Stimulated activated CD8-positive, alpha-beta memory T cell treated with anti-CD3 and anti-CD28 coated beads, Interleukin-2, amount 100 ng/mL, for 1 hour (primary cell): ENCODE measurements at places on chromosomes 2 and 18.

DNA sequence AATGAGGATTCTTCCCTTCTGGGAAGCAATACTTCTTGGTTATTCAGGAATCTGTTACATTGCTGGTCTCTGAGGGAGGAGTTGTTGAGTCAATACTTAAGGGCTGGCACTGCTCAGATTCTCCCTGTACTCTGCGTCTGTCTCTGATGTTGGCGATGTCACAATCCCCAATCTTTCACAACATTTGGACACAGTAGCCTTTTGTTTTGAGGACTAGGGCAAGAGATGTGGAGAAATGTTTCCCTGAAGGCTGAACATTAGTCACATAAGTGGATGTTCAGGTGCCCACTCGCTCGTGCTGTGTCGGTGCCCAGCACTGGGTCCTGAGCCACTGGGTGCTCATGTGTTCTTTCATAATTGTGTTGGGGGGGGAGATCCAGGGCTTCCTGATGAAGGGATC is 55.0 kb downstream of the MAPK4 start:
- no peak for DNase-seq

DNA sequence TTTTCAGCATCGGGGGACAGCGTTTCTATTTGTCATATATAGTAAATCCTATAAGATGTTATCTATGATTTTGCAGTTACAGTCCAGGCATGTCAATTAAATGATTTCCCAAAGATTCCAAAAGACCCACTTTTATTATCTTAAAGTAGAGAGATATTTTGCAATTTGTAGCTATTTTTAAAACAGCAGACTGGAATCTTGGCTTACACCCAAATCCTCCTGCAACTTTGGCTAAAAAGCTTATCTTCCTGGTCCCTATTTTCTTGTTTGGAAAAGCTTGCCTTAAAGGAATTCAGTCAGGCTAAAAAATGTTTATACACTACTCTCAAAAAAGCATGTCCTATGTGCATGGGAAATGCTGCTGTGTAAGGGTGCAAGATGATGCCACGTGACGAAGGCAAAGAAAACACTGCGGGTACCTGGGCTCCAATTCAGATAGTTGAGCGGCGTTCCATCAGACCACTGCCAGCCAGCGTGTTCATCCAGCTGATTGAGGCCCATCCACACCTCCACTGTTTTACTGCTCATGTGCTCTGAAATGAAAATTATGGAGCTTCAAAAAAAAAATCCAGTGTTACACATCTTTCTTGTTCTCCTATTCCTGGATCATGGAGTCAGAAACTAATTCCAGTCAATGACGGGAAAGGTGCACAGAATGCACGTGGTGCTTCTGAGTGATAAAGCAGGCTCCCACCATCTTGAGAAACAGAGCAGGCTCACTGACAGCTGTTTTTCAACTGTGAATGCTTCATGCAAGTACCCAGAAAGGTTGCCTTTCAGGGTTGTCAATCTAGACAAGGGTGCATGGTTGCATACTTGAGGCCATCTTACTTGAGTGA is 33.8 kb downstream of the PLA2R1 start:
- DNase-seq, result no peak

DNA sequence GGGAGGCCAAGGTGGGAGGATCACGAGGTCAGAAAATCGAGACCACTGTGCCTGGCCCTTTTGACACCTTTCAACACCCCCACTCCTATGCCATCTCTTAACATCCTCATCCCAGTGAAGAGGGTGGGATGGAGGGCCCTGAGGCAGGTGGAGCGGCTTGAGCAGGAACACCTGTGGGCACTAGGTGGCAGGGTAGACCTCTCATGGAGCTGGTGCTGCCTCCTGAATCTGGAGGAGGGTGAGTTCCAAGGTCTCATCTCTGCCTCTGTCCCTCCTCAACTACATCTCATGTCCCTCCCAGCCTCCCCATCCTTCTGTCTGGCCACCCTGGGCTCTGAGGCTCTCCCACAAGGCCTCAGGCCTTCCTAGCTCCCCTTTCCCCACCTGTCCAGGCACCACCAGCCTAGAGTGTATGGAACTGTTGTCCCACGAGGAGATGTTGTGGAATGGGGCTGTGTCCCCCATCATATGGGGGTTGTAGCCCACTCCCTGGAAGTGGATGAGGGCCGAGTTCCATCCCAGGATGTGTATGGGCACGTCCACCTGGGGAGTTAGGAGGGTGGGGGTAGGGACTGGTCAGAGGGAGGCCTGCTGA is 17.0 kb upstream of the CRYBA2 start:
- no peak for DNase-seq

- no peak for DNase-seq
Measured at GRCh38 chr2:106956416-106956815, 70.4 kb upstream of the ST6GAL2 start.

GRCh38 chr2:64277101-64277849 is 133.1 kb upstream of the PELI1 start:
- DNase-seq, result no peak

- no peak for DNase-seq
Measured at GRCh38 chr2:240134956-240135520, 1.1 kb downstream of the COPS9 start.

DNA sequence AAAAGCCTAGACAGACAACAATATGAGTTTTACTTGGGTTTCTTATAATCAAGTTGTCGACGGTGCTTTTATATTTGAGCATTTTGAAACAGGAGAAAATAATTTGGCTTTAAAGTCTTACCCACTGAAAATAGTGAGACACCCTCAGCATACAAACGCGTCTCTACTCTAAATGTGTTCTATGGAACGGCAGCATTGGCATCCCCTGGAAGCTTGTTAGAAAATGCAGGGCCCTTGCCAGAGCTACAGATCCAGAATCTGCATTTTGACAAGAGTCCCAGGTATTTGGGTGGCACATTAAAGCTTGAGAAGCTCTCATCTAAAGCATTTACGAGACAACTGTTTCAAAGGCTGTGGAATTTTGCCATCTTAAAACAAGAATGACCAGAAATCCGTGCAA is 163.5 kb downstream of the PID1 start:
- no peak for DNase-seq

DNA sequence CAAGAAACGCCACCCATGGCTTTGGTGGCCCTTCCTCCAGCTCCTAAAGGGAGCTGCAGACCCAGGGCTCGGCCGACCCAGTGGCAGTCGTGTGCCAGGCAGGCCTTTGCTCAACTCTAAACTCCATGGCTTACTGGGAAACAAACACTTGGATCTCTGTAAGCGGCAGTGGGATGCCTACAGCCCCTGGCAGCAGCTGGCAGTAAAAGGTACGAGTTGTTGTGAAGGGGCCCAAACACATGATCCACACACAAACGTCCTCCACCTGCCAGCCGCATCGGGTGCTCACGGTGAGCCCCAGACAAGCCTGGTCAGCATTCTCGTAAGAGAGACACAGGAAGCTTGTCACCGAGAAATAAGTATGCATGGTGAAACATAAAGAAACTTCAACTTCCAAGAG is 214.9 kb downstream of the MGAT5 start:
- no peak for DNase-seq

GRCh38 chr18:63262369-63263335 is 56.9 kb downstream of the BCL2 start:
- DNase-seq, result no peak

GRCh38 chr2:28707592-28707991 is 44.0 kb upstream of the PPP1CB start:
- DNase-seq, result no peak

DNA sequence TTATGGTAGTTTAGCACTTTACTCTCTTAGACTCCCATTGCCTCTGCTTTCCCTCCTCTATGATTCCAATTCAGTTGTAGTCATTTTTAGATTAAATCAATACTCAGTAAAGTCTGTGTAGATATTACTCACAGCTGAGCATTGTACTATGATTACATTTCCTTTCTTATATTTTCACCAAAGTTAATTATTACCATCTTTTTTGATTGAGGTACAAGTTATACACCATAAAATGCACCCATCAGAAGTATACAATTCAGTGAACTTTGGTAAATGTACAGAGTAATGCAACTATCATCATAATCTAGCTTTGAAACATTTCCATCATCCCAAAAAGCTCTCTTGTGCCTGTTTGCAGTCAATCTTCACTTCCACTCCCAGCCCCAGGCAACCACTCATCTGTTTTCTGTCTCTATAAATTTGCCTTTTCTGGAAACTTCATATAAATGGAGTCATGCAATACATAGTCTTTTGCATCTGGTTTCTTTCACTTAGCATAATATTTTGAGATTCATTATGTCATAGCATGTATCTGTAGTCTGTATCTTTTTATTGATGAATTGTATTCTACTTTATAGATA is 30.2 kb upstream of the ETAA1 start:
- DNase-seq, result no peak

- peak; percentile 38 for DNase-seq
Measured at GRCh38 chr2:25323042-25323514, 18.6 kb downstream of the DNMT3A start.

- no peak for DNase-seq
Measured at GRCh38 chr2:63846487-63846886, 4.8 kb downstream of the UGP2 start.

DNA sequence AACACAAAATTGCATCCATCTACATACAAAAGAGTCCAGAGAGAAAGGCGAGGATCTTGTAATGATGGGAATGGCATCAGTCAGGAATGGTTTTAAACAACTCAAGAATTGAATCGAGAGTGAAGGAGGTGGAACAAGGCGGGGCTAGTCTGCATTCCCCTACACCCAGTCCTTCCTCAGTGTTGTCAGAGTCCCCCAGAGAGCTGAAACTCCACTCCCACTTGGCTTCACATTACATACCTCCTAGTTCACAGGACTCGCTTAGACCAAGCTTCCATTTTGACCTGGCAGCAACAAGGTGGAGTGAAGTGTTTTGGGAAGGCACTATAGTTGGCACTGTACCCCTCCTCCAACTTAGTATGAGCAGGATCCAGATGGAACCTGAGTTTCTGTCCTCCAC is 1273.5 kb upstream of the CRIM1 start:
- DNase-seq, result no peak

DNA sequence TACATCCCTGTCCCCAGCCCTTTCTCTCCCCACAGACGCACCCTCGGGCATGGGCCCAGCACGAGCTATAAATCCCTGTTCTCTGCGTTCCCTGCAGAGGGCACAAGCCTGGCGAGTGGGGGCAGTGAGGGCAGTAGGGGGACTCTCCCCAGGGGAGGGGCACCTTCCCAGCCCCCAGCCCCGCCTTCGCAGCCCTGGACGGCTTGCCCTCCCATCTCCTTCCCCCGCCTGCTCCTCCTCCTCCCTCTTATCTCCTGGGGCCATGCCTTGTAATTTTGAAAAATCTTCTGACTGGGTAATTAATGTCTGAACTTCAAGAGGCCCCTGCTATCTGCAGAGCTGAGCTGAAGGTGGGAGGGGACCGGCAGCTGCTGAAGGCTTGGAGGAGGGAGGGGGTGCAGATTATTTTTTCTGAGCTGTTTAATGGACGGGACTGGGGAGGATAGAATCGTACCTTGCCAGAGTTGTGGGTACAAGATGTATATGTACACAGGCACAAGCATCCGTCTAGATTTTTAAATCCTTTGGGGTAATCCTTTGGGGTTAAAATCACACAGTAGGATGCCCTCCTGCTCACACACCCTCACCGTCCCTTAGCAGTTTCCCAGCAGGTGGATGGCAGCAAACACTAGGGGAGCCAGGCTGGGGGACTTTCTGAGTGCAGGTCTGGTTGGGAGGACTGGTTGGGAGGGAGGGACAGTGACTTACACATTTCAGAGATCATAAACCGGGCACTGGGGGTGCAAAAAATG is 121.9 kb downstream of the SMAD7 start:
- DNase-seq, result no peak

- DNase-seq, result no peak
Measured at GRCh38 chr2:210288408-210288807, 26.6 kb downstream of the MYL1 start.

- DNase-seq, result no peak
Measured at GRCh38 chr2:98771264-98771663, 40.3 kb upstream of the MGAT4A start.

- no peak for DNase-seq
Measured at GRCh38 chr2:185201063-185201462, 537.5 kb upstream of the FSIP2 start.

DNA sequence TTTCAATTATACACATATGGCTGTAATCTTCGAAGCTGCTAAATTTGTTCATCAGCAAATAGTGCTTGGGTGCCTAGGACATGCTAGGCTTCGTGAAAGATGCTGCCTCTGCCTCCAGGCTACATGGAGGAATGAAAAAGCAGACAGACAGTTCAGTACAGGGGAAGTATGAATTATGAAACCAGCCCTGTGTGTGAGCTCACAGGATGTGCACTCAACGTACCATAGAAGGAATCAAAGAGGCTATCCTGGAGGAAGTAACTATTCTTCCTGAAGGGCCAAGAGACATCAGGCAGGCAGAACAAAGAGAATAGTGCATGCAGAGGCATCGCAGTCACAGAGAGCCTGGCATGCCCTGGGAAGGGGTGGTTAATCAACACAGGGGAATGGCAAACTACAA is 61.4 kb downstream of the DYM start:
- DNase-seq, result no peak

DNA sequence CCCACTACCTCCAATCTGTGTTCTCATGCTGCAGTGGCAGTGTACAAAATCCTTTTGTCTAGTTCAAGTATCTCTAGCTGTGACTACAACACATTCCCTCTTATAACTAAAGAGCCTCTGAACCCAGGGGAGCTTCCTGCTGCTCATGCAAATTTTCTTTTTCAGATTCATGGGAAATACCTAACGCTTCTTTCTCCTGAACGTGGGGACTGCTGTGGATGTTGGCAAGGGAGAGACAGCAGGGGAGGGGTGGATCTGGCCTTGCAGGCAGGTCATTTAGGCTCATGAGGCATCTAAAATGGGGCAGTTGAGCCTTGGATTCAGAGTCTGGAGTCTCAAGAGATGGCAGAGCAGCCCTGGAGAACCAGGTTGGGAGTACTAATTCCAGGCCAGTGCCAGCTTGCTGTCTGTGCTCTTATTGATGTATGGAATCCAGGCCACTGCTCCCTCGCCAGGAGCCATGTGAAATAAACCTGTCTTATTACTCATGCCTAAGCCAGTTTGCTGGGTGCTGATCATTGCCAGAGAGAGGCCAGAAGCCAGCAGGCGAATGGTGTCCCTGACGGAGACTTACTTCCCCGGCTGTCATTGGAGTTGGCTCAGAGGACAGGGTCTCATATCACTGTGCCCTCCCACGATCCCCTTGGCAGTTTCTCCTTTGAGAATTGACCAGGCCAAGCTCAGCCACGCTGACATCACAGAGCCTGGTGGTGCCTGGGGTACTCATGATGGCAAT is 29.2 kb upstream of the TNP1 start:
- DNase-seq, result no peak

DNA sequence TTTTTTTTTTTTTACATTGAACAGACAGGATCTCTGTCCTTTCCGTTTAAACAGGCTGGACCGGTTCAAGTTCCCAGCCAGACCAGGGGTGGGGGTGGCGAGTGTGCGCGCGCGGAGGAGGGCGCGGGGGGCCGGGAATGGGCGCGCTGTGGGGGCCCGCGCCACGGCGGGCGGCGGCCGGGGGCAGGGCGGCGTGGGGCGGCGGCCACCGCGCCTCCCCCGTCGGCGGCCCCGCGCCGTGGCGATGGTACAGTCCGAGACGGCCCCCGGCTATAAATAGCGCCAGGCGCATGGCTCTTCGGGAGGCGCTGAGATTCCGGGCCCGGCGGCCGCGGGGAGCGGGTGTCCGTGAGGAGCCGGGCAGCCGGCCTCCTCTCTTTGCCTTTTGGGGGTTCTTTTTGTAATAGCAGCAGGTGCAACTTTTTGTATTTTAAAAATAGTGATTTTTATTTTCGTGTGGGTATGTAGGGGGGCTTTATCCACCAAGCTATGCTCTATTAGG is 430 bp upstream of the CELF4 start:
- no peak for DNase-seq
